ENCODE measurements at places on chromosomes 7 and 10. TPM values are rescaled to one million over a fixed set of nuclear protein-coding genes. Genes with fewer than 3 reads are reported as not detected.

DNA sequence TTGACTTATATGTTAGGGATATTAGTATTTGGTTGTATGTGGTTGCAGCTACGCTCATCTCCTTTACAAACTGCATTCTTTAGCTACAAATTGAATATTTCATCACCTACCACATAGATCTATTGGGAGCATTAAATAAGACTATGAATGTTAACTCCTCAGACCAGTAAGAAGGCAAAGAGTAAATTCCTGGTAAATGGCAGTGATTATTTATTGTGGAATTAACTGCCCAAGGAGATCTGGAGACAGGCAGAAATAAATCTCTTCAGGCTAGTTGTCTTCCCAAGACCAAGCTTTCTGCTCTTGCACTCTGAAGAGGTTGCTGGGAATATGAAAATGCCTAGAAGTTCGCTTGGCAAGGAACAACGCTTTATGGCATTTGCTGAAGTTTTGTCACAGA lies 74.6 kb downstream of the ANLN start:
- no peaks in the 10 kb centered on the region for H3K36me3 ChIP-seq
- no peak overlapping the region for H3K4me3 ChIP-seq
- no peak overlapping the region for H3K27ac ChIP-seq
- no peak for DNase-seq
- no peaks in the 10 kb centered on the region for H3K27me3 ChIP-seq

DNA sequence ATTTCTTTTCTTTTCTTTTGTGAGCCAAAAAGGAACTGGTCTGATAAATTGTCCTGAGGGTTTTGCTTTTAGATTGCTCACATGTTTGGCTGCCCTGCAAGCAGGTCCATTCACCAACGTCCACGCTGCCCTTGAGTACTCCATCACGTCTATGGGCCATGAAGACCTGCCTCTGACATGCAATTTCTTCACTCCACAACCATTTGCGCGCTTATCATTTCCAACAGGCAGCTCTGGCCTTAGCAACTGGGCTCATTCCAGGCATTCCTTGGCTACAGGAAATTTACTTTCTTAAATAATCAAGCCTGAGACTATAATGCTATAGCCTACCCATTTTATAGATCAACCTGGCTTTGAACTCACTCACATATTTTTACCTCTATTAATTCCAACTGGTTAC lies 408.3 kb upstream of the C7orf33 start:
- no peaks in the 10 kb centered on the region for H3K36me3 ChIP-seq
- DNase-seq: peak; percentile 72
- no peak overlapping the region for H3K27ac ChIP-seq
- no peaks in the 10 kb centered on the region for H3K4me1 ChIP-seq
- H3K4me3 ChIP-seq: no peak overlapping the region

GRCh38 chr7:128405471-128406313 lies 4.1 kb downstream of the IMPDH1 start:
- DNase-seq: peak; percentile 74
- no peaks in the 10 kb centered on the region for H3K27me3 ChIP-seq
- peaks cover 52% of the 10 kb centered on the region for H3K4me1 ChIP-seq
- H3K27ac ChIP-seq: no peak overlapping the region
- peaks cover 22% of the 10 kb centered on the region for H3K36me3 ChIP-seq
- H3K4me3 ChIP-seq: peak overlapping the region; percentile 55

The RNF133 gene
- 1.2 TPM for total RNA-seq

DNA sequence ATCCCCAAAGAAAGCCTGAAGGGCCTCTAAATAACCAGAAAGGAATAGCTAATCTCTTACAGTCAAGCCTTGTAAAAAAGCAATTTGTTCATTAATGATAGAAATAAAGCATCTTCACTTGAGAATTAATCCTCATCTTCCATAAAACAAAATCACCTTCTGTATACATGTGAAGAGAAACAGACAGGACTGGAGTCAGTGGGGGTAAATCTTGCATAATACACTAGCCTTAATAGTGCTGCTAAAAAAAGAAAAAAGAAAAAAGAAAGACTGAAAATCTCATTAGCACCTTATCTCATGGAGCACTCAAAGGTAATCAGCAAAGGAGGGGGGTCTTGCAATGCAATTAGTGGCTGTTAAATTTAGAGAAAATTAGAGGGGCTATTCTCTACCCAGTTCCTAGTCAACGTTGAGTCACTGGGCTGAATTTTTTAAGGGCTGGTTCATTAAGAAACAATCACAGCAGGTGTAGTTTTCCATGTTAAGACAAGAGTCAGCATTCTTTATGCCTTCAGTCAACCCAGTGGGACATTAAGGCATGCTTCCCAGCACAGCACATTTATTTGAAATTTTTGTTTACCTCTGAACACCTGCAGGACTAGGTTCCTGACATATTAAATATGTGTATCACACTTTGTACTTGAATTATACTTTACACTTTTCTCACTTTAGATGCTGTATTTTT lies 1455.7 kb upstream of the CELF2 start:
- no peaks in the 10 kb centered on the region for H3K27me3 ChIP-seq
- H3K4me1 ChIP-seq: no peaks in the 10 kb centered on the region
- no peak overlapping the region for H3K27ac ChIP-seq
- DNase-seq: no peak
- H3K4me3 ChIP-seq: no peak overlapping the region

GRCh38 chr7:93115796-93116195 lies 2.0 kb downstream of the SAMD9 start:
- H3K27me3 ChIP-seq: no peaks in the 10 kb centered on the region
- no peak for DNase-seq
- H3K27ac ChIP-seq: no peak overlapping the region
- H3K4me1 ChIP-seq: no peaks in the 10 kb centered on the region
- no peaks in the 10 kb centered on the region for H3K36me3 ChIP-seq

DNA sequence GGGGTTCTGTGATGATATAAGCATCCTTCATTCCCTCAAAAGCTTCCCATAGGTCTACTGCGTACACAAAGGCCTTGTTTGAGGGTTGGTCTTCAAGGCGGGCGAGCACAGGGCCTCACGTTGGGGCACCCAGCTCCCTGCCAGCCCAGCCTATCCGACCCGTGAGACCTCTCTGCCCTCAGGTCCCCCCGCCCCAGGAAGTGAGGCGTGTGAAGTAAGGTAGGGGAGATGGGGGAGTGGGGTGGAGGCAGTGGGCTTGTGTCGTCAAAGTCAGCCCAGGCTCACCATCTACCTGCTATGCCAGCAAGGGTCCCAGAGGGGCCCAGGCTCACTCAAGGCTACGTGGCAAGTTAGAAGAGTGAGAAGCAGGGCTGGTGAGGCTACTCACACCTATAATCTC lies 47.6 kb upstream of the ELFN1 start:
- H3K36me3 ChIP-seq: peaks cover 3% of the 10 kb centered on the region
- H3K4me3 ChIP-seq: no peak overlapping the region
- no peaks in the 10 kb centered on the region for H3K27me3 ChIP-seq
- DNase-seq: no peak
